Stimulated activated CD8-positive, alpha-beta memory T cell treated with anti-CD3 and anti-CD28 coated beads, Interleukin-2, amount 100 ng/mL, for 1 hour (primary cell): ENCODE measurements at places on chromosomes 7 and 10.

DNA sequence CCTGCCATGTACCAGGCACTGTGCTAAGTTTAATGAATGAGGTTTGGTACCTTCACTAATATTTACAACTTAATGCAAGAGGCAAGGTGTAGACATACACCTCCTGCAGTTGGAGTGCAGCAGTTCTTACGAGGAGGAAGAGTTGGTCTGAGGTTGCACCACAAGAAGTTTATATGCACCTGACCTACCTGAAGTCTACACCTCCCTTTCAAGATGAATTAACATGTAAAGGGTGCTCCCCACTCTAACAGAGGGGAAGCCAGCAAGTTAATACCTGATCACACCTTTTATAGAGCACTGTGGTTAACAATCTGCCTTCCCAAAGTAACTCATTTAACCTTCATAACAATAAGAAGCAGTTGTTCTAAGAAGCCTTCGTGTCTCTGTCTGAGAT, 120.0 kb downstream of the LYZL1 start:
- no peak for DNase-seq

DNA sequence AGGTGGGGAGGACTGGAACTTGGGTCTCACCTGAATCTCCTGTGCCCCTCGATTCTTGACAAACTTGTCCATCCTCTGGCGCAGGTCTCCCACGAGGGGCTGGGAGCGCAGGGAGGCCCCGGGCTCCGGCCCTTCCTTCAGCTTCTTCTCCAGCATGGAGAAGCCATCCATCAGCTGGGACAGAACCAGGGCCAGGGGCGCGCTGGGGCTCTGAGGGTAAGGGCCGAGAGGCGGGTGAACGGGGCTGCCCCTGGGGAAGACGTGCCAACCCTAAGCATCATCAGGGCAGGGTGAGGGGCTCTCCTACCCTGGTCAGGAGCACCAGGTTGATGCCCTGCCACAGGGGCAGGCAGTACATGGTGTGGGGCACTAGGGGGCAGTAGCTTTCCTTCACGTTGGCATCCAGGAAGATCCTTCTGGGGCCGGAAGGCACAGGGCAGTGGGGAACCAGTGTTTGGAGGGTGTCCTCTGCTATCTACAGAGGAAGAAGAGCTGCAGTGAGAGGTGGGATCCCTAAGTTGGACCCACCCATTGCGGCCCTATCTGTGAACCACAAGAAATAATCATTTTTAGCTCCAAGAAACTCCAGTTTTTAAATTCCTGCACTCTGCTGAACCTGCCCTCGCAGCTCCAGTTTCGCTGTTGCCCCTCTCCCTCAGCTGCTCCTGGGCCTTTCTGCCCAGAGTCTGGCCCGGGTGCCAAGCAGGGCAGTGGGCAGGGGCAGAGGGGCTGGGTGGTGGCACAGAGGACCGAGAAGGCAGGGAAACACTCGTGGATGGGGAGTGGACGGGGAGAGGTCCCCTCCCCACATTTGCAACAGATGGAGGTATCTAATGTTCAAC, 10.8 kb upstream of the PYROXD2 start:
- no peak for DNase-seq

- no peak for DNase-seq
Measured at GRCh38 chr10:71236286-71236685, 23.9 kb downstream of the UNC5B start.

- no peak for DNase-seq
Measured at GRCh38 chr7:54546081-54546985, 4.2 kb downstream of the VSTM2A start.

- DNase-seq, result no peak
Measured at GRCh38 chr10:60114765-60115586, 208.6 kb upstream of the CCDC6 start.

- no peak for DNase-seq
Measured at GRCh38 chr7:1922870-1923236, 252.8 kb downstream of the ELFN1 start.

DNA sequence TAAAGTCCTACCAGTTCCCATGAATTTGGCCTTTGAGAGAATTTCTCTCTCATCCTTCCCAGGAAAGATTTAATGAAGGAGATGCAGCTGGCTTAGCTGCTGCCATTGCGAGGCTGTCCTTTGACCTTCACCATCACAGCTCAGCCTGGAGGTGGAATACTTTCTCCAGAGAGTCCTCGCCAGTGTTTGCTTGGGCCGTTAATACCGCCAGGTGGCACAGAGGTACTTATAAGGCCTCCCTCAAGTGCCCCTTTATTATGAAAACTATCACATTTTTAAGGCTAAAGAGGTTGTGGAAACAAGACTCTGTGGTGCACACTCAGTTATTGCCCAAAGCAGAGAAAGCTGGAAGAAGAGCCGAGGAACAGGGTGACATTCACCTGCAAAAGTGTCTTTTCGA, 330.6 kb downstream of the CCSER2 start:
- no peak for DNase-seq

DNA sequence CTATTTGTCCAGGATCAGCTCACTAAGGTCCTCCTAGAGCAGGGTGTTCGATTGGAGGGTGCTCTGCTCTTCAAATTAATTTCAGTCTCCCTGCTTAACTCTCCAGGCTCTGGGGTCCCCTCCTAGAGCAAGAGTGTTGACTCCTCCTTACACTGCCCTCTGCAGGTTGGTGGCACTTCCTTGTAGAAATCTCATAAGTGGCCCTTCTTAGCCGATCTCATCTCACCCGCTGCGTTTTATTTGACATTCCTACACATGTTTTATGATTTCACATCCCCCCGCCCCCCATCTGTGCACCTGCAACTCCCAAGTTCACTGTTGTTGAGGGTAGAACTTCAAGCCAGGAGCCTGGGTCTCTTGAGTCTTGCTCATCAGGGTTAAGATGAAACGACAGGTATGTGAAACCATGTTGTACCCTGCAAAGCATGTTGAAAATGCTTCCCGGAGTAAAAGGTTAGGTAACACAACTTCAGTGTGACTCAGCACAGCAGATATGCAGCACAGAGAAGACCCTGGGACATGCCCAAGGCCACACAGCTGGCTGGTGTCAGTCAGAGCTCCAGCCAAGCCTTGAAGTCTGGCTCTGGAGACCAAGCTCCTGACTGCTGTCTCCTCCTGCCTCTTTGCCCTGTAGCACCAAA, 171.2 kb downstream of the PRKAG2 start:
- no peak for DNase-seq

DNA sequence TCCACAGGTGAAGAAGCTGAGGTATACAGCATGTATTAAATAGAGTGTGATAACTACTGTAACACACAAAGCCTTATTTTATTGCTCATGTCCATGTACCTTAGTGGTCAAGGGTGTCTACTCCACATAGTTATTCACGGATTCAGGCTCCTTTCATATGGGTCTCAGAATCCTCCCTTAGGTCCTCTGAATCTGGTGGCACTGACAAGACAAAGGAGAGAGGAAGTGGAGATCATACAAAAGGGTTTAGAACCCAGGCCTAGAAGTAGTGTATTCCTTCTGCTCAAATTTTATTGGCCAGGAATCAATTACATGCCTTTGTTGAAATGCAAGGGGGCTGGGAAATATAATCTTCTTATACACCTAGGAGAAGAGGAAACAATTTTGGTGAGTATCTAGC, 164.6 kb downstream of the PTEN start:
- DNase-seq, result no peak

DNA sequence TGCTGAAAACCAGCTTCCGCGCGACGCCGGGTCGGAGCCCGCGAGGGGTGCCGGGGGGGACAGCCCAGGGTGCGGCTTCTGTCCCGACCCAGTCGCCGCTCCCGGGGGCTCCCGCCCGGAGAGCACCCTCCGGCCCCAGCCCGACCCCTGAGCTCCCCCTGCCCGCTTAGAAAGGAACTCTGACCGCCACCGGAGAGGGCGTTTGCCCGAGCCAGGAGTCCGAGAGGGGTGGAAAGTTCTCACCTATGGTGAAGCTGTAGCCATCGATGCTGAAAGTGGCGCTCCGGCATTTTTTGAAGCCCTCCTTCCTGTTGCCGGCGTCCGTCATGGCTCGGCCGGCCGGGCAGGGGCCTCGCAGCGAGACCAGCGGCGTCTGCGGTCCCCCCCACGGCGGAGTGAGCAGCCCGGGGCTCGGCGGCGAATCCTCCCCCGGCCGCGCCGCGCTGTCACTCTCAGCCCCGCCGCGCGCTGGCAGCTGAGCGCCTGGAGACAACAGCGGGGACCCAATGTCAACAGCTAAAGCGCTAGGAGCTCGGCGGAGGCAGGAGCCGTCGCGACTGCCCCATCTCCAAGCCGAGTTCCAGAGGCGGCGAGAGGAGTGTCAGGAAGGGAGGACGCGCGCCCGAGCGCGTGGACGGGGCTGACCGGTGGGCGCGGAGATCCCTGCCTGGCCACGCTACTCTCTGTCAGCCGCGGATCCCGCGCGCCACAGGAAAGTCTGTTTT, 191.6 kb downstream of the LSM5 start:
- DNase-seq, result no peak

DNA sequence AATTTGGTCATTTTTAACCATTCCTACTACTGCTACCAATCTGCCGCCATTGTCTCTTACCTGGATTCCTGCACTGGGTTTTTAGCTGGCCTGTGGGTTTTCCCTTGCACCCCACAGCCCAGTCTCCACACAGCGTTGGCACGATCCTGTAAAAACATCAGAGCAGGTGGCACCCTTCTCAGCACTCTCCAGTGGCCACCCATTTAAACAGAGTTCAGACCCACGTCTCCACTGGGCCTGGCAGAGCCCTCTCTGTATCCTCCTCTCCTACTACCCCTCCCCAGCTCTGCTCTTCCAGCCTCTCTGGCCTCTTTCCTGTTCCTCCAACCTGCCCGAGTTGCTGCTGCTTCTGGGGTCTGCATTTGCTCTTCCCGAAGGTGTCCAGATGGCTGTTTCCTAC, 259.4 kb downstream of the SDK1 start:
- no peak for DNase-seq

DNA sequence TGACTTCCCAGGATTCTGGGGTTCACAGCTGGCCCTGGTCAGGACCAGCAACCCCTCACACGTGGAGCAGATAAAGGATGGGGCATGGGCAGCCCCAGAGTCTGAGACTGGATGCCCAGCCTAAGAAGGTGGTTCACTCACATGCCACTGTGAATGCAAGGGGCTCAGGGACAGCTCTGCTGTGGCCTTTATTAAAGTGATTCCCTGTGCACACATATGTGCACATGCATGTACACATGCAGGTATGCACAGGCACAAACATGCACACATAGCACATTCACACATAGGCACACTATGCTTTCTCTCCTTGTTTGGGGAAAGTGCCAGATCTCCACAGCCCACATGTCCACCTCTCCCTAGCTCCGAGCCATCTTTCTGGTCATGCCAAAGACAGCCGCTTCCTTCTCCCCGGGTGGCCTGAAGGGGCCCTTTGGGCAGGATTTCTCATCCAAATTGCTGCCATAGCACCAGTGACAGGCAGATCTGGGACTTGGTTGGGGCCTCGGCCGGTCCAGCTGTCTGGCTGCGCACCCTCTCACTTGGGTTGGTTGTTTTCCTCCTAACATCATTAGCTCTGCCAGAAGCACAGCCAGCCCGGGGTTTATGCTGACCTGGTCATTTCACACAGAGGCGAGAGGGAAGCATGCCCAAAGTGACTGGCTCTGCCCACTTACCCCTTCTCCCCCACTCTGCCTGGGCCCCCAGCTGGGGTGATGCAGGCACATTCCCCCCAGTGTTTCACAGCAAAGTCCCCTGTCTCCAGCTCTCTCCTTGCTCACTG, 1.4 kb downstream of the GCK start:
- DNase-seq, result no peak

DNA sequence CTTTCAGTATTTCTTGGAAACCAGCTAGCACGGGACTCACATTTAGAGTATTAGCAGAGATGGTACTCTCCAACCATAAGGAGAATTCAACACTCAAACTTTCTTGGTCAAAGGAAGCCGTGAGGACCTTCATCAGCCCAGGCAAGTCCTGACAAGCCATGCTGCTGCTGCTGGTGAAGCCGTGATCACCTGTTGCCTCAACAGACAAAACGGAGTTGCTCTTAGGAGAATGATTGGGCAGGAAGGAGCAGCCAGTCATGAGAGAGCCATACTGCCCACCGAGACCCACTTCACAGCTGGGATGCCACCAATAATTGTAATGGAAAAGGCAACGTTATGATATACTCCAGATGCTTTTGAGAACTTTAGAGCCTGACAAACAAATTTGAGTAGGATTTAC, 60.8 kb upstream of the PLPP4 start:
- no peak for DNase-seq

DNA sequence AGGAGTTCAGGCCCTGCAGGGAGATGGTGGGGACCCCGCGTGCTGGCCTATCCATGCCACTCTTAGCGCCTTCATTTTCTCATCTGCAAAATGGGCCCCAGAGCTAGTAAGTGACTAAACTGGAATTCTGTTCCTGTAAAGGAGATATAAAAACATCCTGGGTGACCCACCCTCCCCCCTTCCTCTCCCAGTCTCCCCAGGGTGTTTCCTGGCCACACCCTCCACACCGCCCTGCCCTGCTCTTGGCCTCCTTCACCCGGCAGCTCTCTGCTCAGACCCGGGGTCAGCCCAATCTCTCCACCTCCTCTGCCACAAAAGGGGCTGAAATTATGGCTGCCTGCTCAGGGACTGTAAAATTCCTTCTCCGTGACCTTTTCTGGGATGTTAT, 70.7 kb downstream of the C10orf105 start:
- DNase-seq, result no peak

DNA sequence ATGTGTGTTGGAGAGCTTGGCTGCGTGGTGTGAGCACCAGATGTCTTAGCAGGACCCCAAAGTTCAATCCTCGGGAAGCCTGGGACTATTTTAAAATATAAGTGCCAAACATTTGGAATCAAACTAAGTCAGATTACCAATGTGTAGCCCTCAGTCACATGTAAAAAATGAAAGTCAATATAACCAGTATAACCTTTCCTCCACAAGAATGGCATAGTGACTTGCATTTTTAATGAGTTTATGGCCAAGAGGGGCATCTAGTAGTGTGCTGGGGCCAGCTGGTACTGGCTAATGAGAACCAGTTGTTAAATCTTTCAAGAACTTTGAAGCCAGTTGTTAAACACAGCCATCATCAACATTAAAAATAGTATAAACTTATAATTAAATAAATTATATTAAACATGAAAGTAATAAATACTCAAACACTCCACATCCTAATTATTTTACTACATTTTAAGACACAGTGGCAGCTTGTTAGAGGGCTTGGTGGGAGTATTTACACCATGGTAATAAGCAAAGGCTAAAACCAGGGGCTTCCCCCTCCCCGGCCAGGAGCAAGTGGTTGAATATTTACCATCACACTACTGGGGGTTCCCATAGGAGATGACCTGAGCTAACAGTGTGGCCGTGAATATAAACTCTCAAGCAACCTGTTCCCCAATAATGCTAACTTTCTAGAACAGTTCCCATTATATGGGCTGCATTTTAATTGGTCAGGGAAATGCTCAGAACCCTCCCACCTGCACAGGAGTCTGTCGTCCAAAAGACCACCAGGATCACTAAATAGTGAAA, 7.9 kb upstream of the FAM170B start:
- no peak for DNase-seq

DNA sequence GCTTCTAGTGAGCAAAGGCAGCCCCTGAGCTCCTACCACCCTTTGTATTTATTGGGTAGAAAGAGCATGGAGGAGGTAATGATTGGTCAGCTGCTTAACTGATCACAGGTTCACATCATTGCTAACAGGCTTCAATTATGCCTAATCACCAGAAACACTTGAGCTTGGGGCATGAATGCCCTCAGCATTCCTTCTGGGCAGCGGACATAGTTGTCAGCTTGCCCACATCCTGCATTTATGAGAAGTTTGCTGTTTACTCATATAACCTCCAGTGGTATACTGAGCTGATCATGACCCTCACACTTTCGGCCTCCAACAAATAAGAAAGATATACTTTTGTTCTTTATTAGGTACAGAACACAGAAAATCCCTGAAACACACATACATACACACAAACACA, 140.3 kb upstream of the ODAD2 start:
- no peak for DNase-seq
